Stimulated activated CD4-positive, alpha-beta T cell treated with anti-CD3 and anti-CD28 coated beads, Interleukin-12 subunit alpha, Interleukin-12 subunit beta, amount 100 ng/mL, for 4 hours (primary cell): ENCODE measurements at places on chromosomes 13 and 19.

GRCh38 chr19:32032561-32032960 is 312.8 kb upstream of the ZNF507 start:
- no peak for DNase-seq

- DNase-seq = peak; percentile 24
Observed at GRCh38 chr13:94346261-94347019, 133.0 kb downstream of the DCT start.

DNA sequence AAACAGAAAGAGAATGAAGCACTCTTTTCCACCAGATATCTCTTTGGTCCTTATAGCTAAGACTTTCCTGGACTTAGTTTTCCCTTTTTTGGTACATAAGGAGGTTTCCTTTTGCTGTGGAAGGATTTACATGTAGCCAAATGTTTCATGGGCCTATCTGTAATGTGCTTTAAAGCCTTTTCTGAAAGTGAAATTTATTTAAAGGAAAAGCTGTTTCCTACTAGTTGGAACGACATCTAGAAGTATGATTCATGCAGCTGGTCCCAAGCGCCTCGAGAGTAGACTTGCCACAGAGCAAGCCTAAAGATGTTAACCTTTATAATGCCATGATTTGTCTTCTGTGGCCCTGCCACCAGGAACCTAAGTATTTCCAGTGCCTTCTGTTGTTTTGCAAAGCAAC is 390.3 kb downstream of the DLEU7 start:
- no peak for DNase-seq

GRCh38 chr19:32223595-32224370 is 121.6 kb upstream of the ZNF507 start:
- DNase-seq = no peak
